ENCODE measurements at places on chromosomes 13 and 19. TPM values are rescaled to one million over a fixed set of nuclear protein-coding genes. Genes with fewer than 3 reads are reported as not detected.

ANKLE1 gene
- 9.3 TPM for total RNA-seq

ZNF540 gene
- 2.7 TPM for total RNA-seq

OR10H1 gene
- not detected for total RNA-seq

FUT3 gene
- total RNA-seq, result not detected

CERS1 gene
- total RNA-seq, result 15.3 TPM

KLC3 gene
- not detected for total RNA-seq

DLL3 gene
- total RNA-seq, result 788 TPM

SULT2A1 gene
- not detected for total RNA-seq

TBXA2R gene
- not detected for total RNA-seq

ASF1B gene
- 2.3 TPM for total RNA-seq

C2CD4C gene
- total RNA-seq, result 9.6 TPM

CLEC11A gene
- 4.0 TPM for total RNA-seq

GRCh38 chr13:63737418-63737817 is 2321.8 kb upstream of the PCDH20 start:
- DNase-seq, result no peak
- no peaks in the 10 kb centered on the region for H3K4me1 ChIP-seq
- H3K4me3 ChIP-seq, result no peak overlapping the region
- H3K27me3 ChIP-seq, result peaks cover 4% of the 10 kb centered on the region
- H3K36me3 ChIP-seq, result peaks cover 7% of the 10 kb centered on the region

- H3K4me3 ChIP-seq, result no peak overlapping the region
- H3K27me3 ChIP-seq, result peaks cover 2% of the 10 kb centered on the region
- DNase-seq, result no peak
- no peak overlapping the region for H3K27ac ChIP-seq
- H3K36me3 ChIP-seq, result peaks cover 6% of the 10 kb centered on the region
- no peaks in the 10 kb centered on the region for H3K4me1 ChIP-seq
Measured at GRCh38 chr13:46401432-46401831, 14.4 kb upstream of the RUBCNL start.

DNA sequence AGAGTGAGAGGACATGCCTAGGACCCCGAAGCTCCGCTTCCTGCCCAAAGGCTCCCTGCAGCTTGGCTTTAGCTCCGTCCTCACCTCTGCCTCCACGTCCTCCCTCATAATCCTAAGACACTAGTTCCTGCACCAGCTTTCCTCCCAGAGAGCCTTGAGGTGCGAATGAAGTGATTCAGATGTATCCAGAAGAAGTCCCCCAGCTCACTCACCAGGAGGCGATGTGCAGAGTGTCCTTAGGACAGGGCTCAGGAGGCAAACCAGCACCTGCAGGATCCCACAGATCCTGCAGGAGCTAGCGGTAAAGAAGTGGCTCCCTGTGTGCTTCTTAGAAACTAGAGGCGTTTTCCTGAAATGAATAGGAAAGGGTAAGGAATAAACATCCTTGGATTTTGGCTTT is 109.7 kb downstream of the HSPH1 start:
- peaks cover 24% of the 10 kb centered on the region for H3K4me1 ChIP-seq
- H3K4me3 ChIP-seq, result no peak overlapping the region
- no peak for DNase-seq
- H3K27me3 ChIP-seq, result peaks cover 3% of the 10 kb centered on the region
- no peaks in the 10 kb centered on the region for H3K36me3 ChIP-seq
- peak overlapping the region; percentile 7 for H3K27ac ChIP-seq

- H3K27ac ChIP-seq, result no peak overlapping the region
- H3K4me3 ChIP-seq, result no peak overlapping the region
- no peaks in the 10 kb centered on the region for H3K4me1 ChIP-seq
- no peaks in the 10 kb centered on the region for H3K27me3 ChIP-seq
Measured at GRCh38 chr13:35978607-35979316, 152.4 kb downstream of the DCLK1 start.

- no peak for DNase-seq
- H3K27ac ChIP-seq, result no peak overlapping the region
- H3K27me3 ChIP-seq, result peaks cover 6% of the 10 kb centered on the region
- no peak overlapping the region for H3K4me3 ChIP-seq
- peaks cover 6% of the 10 kb centered on the region for H3K4me1 ChIP-seq
Measured at GRCh38 chr19:2210987-2211740, 25.0 kb downstream of the PLEKHJ1 start.

DNA sequence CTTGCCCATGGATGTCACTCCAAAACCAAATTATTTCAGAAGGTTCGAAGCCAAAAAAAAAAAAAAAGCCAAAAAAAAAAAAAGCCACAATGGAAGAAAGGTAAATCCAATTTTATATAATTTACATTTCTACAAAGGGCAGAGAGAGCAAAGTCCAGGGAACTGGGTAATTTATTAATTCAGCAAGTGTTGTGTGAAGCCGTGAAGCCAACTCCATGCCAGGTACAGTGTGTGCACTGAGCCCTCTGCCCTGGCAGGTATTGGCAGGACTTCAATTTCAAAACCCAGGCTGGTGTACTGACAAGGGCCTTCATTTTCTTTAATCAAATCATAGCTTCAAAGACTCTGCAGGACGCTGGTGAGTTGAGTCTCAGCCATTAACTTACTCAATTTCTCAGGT is 5.5 kb upstream of the RFPL4A start:
- no peak overlapping the region for H3K4me3 ChIP-seq
- H3K4me1 ChIP-seq, result no peaks in the 10 kb centered on the region
- peaks cover 3% of the 10 kb centered on the region for H3K36me3 ChIP-seq

GRCh38 chr13:48680756-48681392 is 27.1 kb downstream of the CYSLTR2 start:
- peaks cover 4% of the 10 kb centered on the region for H3K36me3 ChIP-seq
- H3K27ac ChIP-seq, result no peak overlapping the region
- no peak for DNase-seq
- H3K4me3 ChIP-seq, result no peak overlapping the region

DNA sequence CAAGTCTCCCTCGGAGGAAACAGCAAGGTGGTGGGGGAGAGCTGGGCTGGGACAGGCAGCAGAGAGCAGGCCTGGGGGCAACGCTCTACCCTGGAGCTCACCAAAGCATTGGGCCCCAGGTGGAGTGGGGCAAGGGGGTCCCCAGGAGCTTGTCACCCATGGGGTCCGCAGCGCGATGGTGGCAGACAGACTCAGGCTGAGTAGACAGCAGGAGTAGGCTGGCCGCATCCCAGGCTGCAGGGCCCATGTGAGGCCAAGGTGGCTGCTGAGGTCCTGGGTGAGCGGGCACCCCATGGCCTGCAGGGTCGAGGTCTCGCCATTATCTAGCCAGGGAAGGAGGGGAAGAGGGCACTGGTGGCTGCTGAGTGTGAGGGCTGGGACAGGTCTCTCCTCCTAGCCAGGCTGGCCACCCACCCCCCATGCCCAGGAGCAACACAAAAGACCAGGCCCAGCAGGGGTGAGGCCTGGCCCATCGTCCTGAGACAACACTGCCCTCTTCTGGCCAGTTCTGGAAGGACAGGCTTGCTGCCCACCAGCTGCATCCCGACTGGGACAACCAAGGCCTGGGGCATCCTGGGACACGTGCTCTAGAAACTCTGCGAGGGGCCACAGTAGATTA is 33.1 kb downstream of the CEBPG start:
- H3K4me1 ChIP-seq, result peaks cover 10% of the 10 kb centered on the region
- H3K27ac ChIP-seq, result peak overlapping the region; percentile 62
- H3K4me3 ChIP-seq, result no peak overlapping the region
- peak; percentile 90 for DNase-seq

DNA sequence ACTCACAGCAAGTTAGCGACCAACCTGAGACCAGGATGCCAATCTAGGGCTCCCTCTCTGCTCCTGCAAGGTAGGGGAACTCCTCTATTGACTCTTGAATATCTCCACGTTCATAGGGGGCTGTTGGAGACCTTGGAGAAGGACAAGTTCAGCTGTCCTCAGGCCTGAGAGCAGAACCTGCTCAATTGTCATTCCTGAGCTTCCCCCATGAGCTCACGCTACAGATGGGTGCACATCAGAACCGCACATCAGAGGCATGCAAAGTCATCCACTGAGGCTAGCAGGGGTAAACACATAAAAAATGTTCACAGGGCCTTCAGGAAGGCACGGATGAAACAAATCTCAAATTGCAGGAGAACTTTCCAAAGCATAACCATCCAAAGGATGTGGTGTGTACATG is 168.8 kb upstream of the ZNF507 start:
- no peak overlapping the region for H3K27ac ChIP-seq
- peaks cover 2% of the 10 kb centered on the region for H3K27me3 ChIP-seq
- H3K4me3 ChIP-seq, result no peak overlapping the region
- H3K4me1 ChIP-seq, result no peaks in the 10 kb centered on the region

DNA sequence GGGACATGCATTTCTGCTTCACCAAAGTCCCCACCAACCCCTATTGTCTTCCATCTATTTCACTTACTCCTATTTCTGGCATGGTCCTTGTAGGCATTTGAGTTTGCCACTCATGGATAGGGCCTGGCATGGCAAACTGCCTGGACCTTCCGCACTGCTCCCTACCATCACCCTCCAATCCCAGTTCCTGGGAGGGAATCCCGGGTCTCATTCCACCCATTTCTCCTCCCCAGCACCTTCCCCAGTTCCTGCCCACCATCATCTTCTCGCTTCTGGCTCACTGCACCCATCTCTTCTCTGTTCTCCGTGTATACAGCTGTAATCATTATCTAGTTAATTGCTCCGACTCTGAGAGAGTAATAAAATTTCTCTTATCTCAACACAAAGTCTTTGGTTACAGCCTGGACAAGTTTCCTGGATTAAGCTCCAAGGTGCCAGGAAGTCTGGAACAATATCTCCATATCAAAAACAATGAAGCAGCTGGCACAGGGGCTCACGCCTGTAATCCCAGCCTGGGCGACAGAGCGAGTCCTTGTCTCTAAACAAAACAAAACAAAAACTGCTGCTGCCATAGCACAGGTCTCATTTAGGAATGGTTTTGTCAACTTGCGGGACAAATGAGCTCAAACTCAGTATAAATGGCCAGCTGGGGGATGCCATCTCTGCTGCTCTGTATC is 17.0 kb upstream of the COX7A1 start:
- no peak for DNase-seq
- H3K36me3 ChIP-seq, result no peaks in the 10 kb centered on the region
- no peak overlapping the region for H3K4me3 ChIP-seq
- no peaks in the 10 kb centered on the region for H3K4me1 ChIP-seq
- no peaks in the 10 kb centered on the region for H3K27me3 ChIP-seq
- no peak overlapping the region for H3K27ac ChIP-seq

DNA sequence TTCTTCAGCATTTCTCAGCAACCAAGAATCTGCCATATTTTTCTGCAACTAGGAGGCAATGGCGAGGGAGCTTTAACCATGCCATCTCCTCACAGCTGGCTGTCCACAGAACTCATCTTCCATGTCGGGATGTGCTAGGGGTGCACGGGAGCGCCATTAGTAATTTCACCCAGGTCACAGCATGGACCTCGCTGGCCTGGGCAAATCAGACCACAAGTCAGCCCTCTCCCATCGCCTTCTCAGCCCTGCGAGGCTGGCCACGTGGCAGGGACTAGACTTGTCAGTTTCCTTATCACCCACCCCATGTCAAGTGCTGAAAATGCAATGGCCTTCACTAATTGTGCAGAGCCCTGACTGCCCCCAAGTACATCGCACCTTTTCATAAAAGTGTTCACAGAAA is 15.7 kb downstream of the COL4A1 start:
- no peak overlapping the region for H3K27ac ChIP-seq
- peaks cover 9% of the 10 kb centered on the region for H3K27me3 ChIP-seq
- H3K36me3 ChIP-seq, result peaks cover 5% of the 10 kb centered on the region
- H3K4me3 ChIP-seq, result no peak overlapping the region
- H3K4me1 ChIP-seq, result no peaks in the 10 kb centered on the region

DNA sequence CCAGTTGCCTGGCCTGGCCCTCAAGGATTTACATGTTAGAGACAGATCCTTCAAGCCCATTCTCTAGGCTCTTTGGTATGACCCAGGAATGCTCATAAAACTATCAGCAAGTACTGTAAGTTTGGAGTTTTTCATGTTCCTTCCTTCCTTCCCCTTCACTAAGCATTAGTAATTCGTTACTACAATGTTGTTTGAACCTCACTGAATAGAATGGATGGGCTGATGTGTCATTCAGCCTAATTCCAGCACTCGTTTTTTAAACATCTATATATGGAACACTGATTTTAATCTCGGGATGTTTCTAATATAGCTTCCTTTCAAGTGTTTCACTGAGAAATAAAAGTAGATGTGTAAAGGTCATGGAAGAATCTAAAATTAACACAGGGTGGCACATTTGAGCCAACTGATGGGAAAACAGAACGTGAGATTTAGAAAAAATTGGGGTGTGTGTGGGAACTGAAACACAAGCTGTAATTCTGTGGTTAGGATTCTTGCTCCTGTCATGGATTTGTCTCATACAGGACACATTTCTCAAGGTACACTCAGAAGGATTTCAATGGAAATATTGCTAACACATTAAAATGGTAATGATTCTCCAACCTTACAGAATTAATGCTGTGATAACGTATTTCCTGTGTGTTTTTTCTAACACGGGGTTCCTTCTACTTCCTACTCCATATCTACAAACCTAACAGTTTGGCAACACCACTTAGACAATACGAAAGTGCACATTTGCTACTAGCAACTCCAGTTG is 93.4 kb downstream of the FLT1 start:
- no peak overlapping the region for H3K27ac ChIP-seq
- no peaks in the 10 kb centered on the region for H3K36me3 ChIP-seq
- H3K27me3 ChIP-seq, result no peaks in the 10 kb centered on the region
- no peaks in the 10 kb centered on the region for H3K4me1 ChIP-seq
- H3K4me3 ChIP-seq, result no peak overlapping the region

GRCh38 chr19:47813304-47813994 is 8.3 kb upstream of the CRX start:
- H3K36me3 ChIP-seq, result no peaks in the 10 kb centered on the region
- H3K27me3 ChIP-seq, result peaks cover 7% of the 10 kb centered on the region
- no peaks in the 10 kb centered on the region for H3K4me1 ChIP-seq
- no peak overlapping the region for H3K27ac ChIP-seq
- H3K4me3 ChIP-seq, result no peak overlapping the region

- no peak overlapping the region for H3K27ac ChIP-seq
- no peak for DNase-seq
- peaks cover 24% of the 10 kb centered on the region for H3K36me3 ChIP-seq
- H3K27me3 ChIP-seq, result peaks cover 11% of the 10 kb centered on the region
- no peak overlapping the region for H3K4me3 ChIP-seq
- H3K4me1 ChIP-seq, result peaks cover 7% of the 10 kb centered on the region
Measured at GRCh38 chr19:33603377-33603776, 18.4 kb upstream of the CHST8 start.

DNA sequence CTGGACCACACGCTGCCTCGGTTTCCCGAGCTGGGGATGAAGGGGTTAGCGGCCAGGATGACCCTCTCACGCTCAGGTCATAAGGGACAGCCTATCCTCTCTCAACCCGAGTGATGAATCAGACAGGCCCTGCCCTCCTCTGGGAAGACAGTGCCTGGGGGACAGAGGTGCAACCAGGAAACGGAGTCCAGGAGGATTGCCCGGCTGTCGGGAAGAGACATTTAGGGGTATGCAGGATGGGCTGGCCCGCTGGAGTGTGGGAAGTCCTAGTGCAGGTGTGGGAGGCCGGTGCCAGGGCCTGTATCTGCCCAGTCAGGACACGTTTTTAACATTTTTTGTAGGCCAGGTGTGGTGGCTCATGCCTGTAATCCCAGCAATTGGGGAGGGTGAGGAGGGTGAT is 8.3 kb downstream of the LSM7 start:
- DNase-seq, result no peak
- peaks cover 10% of the 10 kb centered on the region for H3K27me3 ChIP-seq
- H3K27ac ChIP-seq, result no peak overlapping the region
- peaks cover 2% of the 10 kb centered on the region for H3K36me3 ChIP-seq

All from glutamatergic neuron (in vitro differentiated cells).